ENCODE measurements at places on chromosomes 2 and 18.

DNA sequence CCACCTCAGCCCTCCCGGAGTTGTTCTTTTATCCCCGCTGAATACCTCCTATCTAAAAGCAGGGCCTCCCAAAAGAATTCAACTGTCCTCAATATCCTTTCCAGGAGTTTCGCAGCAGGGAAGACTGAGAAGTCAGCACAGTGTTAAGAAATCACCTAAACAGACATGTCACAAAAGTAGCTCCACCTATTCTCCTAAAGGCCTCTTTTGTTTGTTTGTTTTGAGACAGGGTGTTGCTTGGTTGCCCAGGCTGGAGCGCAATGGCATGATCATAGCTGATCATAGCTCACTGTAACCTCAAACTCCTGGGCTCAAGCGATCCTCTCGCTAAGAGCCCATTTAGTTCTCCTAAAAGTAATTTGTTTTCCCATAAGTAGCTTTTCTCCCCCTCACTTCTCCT, 53.8 kb downstream of the TEX44 start:
- no peak for DNase-seq

DNA sequence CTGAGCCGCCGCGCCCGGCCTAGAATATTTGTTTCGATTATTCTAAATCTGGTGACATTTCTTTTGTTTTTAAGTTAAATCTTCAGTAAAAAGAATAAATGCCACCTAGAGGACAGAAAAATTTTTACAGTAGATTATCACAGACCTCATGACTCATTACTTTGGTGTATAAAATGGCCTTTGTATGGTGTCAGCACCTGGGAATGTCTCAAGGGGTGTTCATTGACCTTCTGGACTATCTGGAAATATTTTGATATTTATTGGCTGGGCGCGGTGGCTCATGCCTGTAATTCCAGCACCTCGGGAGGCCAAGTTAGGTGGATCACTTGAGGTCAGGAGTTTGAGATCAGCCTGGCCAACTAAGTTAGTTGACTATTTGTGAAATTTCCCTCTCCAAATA, 30.3 kb upstream of the SLC30A6 start:
- DNase-seq, result peak; percentile 76

DNA sequence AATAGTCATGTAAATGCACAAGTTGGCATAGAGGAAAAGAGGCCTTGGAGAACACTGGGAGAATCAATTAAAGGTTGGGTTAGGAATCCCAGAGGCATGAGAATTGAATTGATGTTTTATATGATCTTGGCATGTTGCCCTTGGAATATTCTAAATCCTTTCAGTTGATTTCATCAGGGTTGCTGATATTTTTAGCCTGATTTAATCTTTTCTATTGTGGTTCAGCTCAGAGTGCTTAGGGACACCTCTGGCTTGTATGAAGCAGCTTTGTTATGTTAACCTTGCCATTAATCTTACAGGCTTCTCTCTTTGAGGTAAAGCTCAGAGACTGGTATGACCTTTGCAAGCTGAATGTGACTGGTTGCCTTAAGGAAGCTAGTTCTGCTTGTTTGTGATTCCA, 64.4 kb upstream of the LYPD6B start:
- DNase-seq, result no peak

DNA sequence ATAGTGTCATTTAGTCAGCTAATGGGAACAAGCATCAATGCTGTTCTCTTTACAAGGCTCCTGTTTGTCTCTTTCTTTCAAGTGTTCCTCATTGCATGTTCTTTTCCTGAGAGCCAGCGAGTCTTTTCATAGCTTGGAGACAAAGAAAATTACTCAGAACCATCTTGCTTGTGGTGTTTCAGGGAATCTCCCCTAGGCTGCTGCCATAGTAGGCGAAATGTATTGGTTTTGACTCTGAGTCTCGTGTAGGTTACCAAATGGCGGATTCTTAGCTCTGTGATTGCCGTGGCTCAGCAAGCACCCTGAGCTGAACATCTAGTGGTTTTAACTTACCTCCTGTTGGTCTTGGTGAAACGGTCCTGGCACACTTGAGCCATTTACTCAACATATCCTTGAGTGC, 68.7 kb downstream of the RHBDD1 start:
- no peak for DNase-seq

- no peak for DNase-seq
Measured at GRCh38 chr2:130385709-130386108, 29.9 kb downstream of the PTPN18 start.

DNA sequence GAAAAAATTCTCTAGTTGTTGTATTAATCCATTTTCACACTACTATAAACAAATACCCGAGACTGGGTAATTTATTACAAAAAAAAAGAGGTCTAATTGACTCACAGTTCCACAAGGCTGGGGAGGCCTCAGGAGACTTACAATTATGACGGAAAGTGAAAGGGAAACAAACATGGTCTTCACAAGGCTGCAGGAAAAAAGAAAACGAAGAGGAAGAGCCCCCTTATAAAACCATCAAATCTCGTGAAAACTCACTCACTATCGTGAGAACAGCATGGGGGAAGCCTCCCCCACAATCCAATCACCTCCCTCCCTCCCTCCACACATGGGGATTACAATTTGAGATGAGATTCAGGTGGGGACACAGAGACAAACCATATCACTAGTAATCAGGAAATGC, 61.7 kb upstream of the SPTBN1 start:
- no peak for DNase-seq

GRCh38 chr2:100380681-100381080, 36.8 kb downstream of the CHST10 start:
- no peak for DNase-seq

GRCh38 chr2:151289972-151290866, 751 bp upstream of the NMI start:
- no peak for DNase-seq

GRCh38 chr2:86044045-86044444, 61.6 kb downstream of the POLR1A start:
- DNase-seq, result no peak

DNA sequence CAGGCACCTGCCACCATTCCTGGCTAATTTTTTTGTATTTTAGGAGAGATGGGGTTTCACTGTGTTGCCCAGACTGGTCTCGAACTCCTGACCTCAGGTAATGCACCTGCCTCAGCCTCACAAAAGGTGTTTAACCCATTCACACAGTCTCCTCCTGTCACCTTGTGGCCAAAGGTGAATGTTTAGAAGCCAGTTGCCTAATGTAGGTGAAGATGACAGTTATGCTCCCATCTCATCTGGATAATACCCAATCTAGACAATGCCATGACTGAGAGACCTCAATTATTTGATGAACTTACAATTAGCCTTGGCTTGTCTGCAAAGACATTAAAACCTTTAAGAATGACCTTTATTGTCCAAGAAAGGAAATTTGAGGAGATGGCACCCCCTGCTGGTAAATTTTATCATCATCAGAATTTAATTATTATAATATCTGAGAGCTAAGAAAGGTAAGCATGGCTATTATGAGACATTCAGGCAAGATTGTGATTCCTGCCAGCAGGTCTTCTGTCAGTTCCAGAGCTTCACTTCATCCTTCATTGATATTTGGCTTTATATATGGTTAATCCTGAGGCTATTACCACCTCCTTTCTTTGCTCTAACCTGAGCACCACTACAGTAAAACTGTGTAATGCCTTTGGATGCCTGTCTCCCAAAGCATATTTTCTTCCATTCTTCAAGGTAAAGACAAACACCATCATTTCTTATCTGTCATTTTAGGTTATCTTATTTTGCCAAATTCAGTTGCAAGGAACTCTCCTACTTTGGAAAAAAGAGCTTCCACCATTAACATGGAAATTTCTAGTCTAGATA, 117.6 kb downstream of the FAM124B start:
- no peak for DNase-seq

DNA sequence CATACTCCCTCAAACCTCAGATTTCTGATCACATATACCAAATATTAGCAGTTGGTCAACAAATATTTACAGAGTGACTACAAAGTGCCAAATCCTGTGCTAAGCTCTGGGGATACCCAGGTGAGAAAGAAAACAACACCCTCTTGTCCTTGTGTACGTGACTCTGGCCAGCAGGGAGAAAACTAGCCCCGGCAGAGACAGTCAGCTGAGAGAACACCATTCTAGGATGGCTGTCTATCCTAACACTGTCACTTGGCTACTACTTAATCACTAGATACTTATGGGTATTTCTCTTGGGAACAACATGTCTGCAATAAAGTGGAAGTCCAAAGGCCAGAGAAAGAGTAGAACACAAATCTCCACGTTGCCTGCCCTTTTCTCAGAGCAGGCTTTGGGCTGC, 57.9 kb upstream of the CD226 start:
- no peak for DNase-seq

DNA sequence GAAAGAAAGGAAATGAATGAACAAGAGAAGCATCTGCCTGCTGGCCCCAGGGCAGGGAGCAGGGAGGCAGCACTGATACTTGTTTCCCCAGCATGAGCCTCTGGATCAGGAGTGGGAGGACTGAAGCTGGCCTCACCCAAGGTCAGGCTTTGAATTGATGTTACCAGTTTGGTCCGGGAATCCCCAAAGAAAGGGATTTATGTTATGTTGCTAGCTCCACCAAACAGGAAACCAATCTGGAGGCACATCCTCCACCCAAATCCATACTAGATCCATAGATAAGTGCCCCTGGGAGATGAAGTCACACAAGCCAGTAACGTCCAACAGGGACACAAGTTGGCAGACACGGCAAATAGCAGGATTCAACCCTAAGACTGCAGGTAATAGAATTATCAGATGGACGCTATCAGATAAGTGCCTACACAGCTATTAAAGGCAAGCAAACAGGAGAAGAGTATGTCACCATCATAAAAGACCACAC, 85.9 kb downstream of the MTCL1 start:
- DNase-seq, result no peak

GRCh38 chr2:211982162-211982561, 556.4 kb downstream of the ERBB4 start:
- DNase-seq, result no peak

DNA sequence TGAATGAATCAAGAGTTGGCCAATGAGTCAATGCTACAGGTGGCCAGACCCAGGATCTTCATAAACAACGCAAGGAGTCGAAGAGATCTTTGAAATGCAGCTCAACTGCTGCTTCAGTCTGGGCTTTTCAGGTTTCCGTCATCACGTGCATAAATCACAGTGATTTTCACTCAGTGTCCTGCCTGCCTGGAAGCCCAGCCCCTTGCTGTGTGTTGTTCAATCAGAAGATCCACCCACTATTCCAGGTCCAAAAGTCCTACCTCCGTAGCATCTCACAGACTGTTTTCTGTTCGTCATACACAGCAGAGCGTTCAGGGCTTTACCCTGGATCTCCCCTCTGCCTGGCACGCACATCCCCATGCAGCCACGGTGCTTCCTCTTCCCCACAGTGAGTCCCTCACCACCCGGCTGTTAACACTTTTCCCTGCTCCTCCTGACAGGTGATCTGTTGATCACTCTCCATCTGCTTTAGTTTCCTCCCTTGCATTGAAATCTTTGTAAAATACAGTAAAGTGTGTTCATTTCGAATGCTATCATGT, 216.3 kb downstream of the MYT1L start:
- no peak for DNase-seq

DNA sequence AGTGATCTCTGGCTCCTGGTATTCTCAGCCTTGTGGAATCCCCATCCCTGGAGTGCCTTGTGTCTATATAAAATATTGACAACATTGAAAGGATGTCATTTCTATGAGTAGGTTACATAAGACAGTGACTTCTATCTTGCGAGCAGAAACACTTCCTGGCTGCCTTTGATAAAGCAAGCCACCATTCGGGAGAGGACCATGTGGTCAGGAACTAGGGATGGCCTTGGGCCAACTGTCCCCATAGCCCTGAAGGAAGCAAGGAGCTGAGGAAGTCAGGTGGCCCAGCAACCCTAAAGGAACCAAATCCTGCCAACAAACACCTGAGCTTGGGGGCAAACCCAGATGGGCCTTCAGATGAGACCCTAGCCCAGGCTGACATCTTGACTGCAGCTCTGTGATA, 113.0 kb upstream of the LTBP1 start:
- DNase-seq, result no peak

DNA sequence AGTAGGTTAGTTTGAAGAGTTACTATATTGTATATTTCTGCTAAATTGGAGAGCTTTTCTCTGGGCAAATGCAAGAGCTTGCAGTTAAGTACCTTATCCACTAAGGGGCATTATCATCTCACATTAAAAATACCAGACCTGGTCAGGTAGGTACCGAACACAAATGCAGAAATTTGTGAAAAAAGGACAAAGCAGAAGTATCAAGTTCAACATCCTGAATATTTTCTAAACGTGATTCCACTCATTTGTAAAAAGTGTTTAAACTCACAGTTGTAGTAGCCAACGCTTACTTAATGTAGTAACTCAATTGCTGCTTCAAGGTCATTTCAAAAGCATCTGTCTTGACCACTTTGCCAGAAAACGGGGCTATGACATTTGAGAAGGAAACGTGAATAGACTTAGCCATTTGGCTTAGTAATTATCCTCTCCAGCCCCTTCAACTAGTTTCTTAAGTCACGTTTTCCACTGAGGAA, 52.1 kb downstream of the CYRIA start:
- DNase-seq, result no peak

GRCh38 chr2:205835251-205835791, 153.0 kb downstream of the NRP2 start:
- no peak for DNase-seq

DNA sequence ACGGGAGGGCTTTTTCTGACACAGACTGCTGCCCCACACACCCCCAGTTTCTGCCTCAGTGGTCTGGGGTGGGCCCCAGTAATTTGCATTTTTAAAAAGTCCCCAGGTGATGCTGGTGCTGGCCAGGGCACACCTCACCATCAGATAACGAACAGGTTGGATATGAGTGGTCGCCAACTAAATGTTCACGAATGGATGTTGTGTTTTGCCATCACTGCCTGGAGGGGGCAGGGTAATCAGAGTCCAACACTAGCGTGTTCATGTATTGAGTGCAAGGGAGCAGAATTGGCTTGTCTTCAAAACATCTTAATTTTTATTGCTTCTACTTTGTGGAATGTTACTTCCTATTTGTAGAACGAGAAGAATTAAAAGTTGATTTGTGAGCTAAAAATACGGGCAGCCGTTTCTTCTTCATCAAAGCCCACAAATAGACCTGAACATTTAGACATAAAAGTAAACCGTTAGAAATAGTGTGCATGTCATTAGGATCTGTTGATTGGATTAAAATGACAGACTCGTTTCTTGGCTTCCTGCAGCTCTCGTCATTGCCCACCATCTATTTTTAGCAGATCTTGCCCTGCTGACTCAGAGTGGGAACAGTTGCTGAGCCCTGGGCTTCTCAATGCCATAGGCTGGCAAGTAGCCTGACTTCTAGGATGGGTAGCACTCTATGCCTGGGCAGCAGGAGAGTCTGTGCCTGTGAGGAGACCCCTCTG, 45.2 kb downstream of the NCK2 start:
- DNase-seq, result peak; percentile 31
